Activated T-cell treated with anti-CD3 and anti-CD28 coated beads for 1 hour (primary cell): ENCODE measurements at places on chromosomes 7 and 10.

DNA sequence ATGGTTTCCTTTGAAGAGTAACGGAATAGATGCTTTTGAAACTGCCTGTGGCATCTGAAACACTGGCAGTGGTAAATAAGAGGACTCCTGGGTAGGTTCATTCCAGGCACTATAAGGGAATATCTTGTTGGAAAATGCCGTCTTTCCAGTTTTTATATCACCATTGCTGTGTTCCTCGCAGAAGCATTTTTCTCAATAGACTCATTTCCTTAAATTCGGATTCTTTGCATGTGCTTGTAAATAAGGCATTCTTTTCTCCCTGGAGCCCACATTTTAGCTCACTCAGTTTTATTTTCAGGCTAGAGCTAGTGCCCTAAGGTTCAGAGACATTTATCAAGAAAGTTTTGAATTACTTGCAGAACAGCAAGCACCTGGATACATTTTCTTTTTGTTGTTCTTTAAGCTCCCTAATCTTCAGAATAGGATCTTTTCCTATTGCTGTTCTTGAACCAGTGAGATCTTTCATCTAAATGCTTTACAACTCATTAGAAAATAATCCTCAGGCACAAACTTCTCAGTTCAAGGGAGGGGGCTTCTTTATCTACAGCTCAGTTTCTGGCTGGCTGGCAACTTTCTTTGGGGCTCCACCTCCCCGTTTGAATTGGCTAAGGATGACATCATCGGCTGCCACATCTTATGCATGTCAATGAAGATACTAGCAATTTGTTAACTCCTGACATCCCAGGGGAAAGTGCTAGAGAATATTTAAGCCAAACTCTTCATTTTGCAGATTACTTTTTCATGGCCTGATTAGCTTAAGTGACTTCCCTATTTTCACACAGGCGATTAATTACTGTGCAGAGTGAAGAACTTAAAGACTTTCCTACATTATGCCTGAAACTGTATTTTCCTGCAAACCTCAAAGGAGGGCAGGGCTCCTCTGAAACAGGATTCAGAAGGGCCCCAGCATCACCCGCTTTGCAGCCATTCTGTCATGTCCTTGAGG is 133.7 kb upstream of the RSU1 start:
- no peak for DNase-seq

DNA sequence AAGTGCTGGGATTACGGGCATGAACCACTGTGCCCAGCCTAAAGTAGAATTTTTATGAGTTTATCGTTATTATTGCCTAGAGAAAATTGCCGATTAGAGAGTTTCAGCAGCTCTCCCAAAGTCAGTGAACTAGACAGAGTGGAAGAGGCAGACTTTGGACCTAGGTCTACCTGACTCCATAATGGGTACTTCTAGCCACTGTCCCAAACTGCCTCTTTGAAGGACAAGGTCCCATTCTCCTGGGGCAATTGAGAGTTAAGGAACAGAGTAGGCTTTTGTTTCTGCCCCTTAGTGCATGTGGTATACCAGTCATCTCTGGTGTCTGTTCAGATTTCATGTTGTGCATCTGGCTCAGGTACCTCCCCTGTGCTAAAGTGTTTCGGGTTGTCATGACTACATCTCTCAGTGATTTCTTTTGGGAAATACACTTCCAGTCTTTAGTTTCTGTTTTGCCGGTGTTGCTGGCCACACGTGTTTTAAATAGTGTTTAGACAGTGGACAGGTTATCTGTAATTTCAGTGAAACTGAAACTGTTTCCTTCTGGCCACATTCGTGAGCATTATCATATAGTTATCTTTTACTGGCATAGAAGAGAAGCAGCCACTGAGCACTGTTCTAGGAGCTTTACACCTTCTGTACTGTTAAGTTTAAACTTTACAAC is 4.7 kb downstream of the TMEM236 start:
- no peak for DNase-seq

- no peak for DNase-seq
Measured at GRCh38 chr7:33243319-33243881, 114.0 kb downstream of the BBS9 start.

DNA sequence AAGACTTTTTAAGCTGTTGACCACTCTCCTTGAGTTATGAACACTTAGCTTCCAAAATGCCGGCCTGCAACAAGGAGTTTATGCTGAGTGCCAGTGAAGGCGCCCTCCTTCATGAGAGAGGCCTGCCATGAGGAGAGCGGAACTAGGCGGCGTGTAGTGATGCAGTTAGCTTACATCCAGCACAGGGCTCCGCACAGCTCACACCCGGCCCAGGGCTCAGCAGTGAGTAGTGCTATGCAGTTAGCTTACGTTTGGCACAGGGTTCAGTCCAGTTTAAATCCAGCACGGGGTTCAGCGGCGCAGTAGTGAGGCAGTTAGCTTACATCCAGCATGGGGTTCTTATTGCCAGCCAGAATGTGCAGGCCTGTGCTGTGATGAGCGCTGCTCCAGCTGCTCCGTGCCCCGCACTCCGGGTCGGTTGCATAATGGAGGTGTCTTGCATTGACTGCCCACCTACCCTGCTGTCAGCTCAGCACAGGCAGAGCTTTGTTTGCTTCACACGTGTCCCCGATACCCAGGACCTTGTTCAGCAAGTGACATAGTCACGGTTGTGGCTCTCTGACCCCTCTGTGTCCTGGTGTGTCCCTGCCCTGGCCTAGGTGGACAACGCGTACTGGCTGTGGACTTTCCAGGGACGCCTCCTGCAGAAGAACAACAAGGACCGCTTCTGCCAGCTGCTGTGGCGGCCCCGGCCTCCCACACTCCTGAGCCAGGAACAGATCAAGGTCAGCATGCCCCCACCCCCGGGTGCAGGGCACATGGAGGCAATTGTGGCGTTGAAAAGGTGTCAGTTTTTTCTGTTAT is 21.9 kb downstream of the EIF3B start:
- DNase-seq = no peak

GRCh38 chr7:159078911-159079270 is 65.8 kb downstream of the VIPR2 start:
- no peak for DNase-seq

GRCh38 chr7:2072042-2072441 is 160.7 kb downstream of the MAD1L1 start:
- DNase-seq = no peak
